ENCODE measurements at places on chromosomes 2 and 18.

DNA sequence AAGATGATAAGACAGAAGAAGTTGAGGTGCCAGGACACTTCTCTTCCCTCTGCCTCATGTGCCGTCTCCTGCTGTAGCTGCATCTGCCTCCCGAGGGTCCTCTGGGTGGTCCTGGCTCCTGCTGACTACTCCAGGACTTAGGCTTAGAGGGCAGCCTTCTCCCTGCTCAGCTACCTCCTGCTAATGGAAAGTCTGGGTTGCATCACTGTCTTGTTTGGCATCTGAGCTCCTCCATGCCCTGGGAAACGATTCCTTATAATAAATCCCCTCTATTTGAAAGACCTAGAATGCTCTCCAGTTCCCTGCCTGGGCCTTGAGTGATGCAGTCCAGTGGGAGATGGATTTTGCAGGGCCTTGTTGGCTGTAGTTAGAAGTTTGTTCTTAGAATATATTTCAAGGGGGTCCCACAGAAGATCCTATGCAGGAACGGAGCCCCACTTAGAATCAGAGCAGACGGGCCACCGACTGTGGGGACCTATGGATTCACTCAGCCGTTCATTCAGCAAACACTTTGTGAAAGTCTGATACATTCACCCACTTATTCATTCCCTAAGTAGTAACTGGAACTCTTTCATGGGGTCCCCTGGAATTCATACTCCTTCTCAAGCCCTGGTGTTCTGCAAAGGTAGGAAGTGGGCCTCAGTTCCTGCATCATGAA is 269.8 kb upstream of the HDAC4 start:
- no peak for DNase-seq

DNA sequence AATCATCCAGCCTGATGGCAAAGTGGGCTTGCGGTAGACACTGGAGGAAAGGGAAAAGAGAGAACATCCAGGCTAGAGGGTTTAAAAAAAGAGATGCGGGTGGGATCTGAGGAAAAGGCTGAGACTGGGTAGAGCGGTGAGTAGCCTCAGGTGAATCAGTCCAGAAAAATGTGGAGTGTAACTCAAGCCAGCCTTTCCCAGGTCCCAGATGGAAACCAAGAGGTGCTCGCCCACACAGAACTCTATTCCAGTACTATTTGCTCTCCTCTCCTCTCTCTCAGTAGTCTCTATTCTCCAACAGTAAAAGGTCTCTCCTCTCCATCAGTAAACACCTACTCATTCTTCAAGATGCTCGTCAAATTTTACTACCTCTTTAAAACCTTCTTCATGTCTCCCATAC is 38.3 kb upstream of the NRP2 start:
- no peak for DNase-seq

DNA sequence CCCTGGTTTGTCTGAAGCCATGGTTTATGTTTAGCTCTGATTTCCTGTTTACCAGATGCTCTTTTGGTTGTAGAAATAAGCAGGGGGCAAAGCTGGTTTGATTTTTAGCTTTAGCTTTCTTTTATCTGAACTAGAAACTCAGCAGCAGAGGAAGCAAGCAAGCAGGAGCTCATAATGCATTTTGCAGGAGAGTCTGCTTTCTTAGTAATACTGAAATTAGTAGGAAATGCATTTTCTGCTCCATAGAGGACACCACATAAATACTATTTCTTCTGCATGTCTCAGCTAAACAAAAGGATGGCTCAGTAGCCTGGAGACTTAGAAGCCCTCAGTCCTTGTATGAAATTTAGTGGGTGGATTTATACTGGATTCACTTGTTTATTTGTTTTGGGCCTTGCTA is 23.1 kb downstream of the DGUOK start:
- DNase-seq = no peak

GRCh38 chr2:75728614-75729419 is 18.1 kb upstream of the GCFC2 start:
- DNase-seq = no peak

- peak; percentile 18 for DNase-seq
Observed at GRCh38 chr2:128623776-128624761, 305.4 kb upstream of the HS6ST1 start.

DNA sequence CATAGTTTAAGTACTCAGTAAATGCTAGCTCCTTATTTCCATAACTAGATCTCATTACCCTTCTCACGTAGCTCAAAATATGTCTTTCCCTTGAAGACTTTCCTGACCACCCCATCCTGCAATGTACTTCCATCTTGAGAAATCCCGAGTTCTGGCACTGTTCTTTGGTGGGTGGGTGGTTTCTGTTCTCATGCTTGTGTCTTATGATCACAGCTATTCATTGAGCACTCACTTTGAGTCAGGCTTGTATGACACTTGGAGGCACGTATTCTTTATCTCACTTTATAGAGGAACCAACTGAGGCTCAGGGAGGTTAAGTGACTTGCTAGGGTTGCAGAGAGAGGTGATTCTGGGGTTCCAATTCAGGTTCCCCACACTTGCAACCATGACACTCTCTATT is 9.0 kb upstream of the CLIP4 start:
- DNase-seq = no peak

GRCh38 chr2:264493-265468 is at the start of gene ACP1:
Gene ACP1 (plus strand): TSS chr2:264947. CDS start chr2:264965, 18 bp downstream.
- peak; percentile 95 for DNase-seq

Measured in activated T-cell treated with anti-CD3 and anti-CD28 coated beads for 48 hours (primary cell).